ENCODE measurements at places on chromosomes 6 and 20.
A peak's percentile ranks its signal among the peaks of the same experiment; 100 is the strongest.

DNA sequence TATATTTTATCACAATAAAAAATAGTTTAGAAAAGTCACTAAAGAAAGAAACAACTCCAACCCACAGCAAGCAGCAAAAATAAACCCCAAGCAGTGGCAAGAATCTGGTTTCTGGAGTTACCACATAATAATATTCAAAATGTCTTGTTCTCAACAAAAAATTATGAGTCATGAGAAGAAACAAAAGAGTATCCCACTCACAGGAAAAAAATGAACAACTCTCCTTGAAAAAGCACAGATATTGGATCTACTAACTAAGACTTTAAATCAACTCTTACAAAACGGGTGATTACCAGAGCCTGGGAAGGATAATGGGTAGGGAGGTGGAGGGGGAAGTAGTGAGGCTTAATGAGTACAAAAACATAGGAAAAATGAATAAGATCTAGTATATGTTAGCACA, 425.6 kb downstream of the PLCB1 start:
- DNase-seq, result peak; percentile 50

GRCh38 chr6:70520575-70520974, 46.2 kb upstream of the SDHAF4 start:
- DNase-seq, result peak; percentile 37

DNA sequence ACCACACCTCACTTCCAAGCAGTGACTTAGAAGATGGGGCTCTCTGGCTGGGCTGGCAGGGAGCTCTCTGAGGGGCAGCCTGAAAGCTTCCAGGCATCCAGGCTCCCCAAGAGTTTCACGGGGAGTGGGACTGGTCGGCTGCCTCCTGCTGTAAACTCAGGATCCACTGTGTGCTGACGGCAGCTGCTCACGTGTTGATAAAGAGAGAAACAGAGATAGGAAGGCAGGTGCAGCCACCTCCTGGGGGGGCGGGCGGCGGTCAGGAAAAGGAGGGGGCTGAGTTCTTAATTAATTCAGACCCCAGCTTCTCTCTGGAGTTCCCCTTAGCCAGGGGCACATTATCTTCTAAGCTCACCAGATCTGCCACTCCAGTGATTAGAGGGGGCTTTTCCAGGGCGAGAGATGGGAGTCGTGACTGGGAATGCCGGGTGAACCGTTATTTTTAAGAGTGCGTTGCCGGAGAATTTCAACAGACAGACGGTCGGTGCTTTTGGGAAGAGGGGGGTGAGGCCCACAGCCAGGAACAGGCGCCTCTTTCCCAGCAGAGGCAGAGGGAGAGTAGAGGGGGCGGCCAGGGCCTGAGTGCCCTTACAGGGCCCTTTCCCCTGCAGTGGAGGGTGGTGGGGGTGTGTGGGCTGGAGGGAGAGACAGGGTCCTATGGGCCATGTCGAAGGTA, 70.9 kb downstream of the CD40 start:
- no peak for DNase-seq

DNA sequence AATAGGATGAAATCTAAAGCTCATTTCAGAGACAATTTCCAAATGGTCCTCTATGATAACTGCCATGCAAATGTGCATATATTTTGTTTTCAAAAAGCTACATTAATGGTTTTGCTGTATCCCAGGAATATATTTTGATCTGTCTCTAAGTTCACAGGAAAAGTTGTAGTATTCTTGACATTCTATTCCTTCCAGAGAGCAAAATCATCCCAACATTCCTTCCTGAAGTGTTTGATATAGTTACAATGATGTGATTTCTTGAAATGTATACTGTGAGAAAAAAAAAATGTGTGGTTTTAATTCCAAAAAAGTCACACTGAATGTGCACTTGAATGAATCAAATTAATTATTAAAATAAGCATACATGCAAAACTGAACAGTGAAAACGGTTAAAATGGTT, 996.0 kb upstream of the CITED2 start:
- DNase-seq, result no peak

GRCh38 chr6:133898263-133898662, 9.3 kb downstream of the TCF21 start:
- no peak for DNase-seq

DNA sequence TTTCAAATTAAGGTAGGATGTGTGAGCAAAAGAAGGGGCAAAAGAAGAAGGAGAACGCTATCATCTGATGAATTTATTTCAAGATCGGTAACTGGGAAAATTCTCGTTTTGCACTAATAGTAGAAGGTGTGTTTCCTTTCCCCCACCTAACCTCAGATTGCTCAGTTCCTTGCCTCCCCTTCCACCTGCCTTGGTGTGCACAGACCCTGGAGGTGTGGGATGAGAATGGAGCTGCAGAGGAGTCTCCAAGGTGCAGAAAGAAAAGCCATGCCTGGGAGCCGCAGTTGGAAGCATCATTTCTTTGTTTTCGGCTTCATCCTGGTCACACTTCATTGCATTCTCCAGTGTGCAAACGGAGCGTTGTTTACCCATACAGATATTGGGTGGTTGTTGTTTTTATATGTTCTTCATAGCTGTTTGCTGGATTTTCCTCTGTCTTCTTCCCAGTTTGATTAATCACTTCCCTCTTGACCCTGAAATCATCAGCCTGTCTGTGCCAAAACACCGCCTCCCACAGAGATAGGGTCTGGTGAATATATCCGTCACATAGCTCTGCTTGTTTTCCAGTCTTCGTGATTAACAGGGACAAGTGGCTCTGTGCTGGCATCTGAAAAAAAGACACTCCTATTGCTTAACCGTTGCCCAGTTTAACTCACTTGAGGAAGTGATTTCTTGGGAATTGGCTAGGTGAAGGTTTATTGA, 40.2 kb upstream of the NEDD9 start:
- DNase-seq, result no peak

GRCh38 chr20:50843331-50844276, 48.7 kb downstream of the BCAS4 start:
- no peak for DNase-seq

- no peak for DNase-seq
Observed at GRCh38 chr6:153044295-153044694, 41.8 kb upstream of the MTRF1L start.

GRCh38 chr6:154786144-154786868, 53.1 kb downstream of the SCAF8 start:
- no peak for DNase-seq

- DNase-seq, result no peak
Observed at GRCh38 chr6:16419636-16420336, 181.4 kb downstream of the GMPR start.

All from GM23248 (cell line).